Activated CD4-positive, CD25-positive, alpha-beta regulatory T cell (primary cell): ENCODE measurements at places on chromosomes 2 and 18.

DNA sequence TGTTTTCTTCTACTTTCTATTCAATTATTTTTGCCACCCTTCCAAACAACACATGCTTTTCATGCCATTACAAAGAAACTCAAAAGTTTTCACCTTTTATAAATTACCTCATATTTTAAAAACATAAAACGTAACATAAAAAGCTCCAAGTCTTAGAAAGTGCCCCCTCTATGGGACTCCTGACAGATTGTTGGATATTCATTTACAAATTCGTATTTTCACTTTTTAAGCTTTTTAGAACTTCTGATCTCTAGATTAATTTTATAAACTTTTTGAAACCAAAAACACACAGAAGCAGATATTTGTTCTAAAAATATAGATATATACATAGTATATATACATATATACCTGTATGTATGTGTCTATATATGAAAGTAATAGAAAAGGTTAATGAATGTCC, 1.5 kb downstream of the COL5A2 start:
- DNase-seq, result no peak

- no peak for DNase-seq
These were observed 29.4 kb upstream of the NOTO start for GRCh38 chr2:73172963-73173362.

DNA sequence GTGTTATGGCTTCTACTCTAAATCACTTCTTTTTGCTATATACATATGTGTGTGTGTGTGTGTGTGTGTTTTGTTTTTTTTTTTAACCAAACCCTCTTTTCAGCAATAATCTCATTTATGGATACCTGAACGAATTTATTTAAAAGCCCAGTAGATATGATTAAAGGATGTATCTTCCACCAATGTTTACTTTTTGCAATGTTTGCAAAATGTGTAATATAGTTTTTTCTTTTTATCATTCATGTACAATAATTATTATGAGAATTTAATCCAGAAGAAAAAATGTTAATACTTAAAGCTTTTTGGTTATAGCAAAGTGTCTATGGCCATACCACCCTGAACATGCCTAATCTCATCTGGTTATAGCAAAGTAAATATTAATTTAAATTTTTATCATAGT, 1.6 kb upstream of the CNDP2 start:
- no peak for DNase-seq

DNA sequence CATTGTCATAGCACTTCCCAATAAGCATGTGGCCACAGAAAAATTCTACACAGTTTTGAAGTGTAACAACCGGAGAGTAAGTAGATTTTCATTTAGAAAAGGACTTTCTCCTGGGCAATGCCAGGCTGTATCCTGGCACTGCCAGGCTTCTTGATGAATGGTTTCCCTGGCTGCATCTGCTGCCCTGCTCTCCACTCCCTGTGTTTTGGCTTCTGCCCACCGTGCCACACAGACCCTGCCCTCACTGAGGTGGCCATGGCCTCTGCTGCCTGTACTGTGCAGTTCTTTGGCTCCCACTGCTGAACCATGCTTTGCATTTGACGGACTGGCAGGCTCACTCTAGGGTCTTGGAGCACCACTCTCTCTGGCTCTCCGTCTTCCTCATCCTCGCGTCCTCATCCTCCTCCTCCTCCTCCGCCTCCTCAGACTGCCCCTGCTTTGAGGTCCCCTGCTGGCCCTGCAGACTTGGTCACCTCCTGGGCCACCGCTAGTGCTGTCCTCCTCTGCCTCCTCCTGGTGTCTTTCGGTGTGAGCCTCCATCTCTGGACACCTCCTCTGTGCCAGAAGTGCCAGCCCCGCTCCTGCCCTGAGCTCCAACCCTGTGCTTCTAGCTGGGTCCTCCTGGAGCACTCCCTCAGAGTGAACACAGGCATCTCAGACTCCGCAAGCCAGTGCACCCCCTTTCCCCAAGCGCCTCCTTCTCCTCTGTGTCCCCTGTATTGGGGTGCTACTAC, 45.9 kb upstream of the CNGA3 start:
- no peak for DNase-seq

DNA sequence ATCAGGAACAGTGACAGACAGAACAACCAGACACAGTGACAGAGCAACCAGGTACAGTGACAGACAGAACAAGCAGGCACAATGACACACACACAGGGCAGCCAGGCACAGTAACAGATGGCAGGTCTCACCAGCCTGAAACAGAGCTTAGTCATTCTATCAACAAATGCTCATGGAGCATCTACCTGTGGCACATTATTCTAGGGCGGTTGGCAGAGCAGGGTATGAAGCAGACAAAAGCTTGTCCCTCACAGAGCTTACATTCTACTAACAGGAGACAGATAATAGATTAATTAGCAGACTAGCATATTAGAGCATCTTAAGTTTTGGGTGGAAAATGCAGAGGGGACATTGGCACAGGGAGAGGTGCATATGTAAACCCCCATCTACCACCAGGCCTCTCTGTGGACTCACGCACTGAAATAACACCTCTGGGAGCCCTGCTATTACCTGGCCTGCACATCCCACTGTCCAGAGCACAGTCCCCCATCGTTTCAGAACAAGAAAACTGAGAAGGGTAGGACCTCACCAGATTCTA, 64.1 kb upstream of the RAB6C start:
- DNase-seq, result no peak

GRCh38 chr2:24123922-24124580, 782 bp downstream of the FAM228B start:
- DNase-seq, result no peak

DNA sequence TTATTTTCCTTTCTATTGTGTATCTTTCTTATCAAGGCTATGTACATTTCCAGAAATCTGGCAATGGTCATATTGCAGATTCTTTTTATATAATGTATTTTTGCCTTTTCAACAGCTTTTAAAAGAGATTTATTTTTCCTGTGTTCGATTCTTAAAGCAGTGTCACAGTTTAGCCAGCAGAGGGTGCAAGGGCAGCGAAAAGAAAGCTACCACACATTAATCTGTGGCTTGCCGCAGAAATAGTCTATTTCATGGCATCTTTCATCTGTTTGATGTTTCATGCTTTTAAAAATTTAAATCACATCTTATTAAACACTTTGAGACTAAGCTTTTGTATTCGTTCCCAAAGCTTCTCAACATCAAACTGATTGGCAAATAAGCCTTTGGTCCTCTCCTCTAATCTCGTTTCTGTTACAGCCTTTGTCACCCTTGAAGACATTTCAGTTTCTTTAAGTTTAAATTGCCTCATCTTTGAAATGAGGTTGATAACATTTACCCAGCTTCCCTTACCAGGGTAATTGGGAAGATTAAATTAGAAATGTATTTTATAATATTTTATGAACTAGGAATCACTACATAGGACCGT, 73.3 kb downstream of the PIK3C3 start:
- DNase-seq, result no peak

DNA sequence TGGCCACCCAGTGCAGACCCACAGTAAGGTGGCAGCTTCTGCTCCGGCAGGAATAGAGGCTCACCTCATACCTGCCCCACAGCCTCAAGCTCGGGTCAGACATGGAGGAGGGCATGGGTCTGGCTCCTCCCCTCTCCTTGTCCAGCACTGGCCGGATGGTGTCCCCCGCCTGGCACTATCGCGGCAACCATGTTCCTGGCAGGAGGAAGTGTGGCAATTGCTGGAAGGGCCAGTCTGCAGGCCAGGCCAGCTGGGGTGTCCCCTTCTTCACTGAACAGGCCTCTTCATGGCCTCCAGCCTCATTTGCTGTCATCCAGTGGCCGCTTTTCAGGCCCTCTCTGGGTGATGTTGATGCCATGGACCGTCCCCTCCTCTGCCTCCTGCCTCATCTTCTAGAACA, 41.4 kb upstream of the SMAD7 start:
- DNase-seq, result no peak

DNA sequence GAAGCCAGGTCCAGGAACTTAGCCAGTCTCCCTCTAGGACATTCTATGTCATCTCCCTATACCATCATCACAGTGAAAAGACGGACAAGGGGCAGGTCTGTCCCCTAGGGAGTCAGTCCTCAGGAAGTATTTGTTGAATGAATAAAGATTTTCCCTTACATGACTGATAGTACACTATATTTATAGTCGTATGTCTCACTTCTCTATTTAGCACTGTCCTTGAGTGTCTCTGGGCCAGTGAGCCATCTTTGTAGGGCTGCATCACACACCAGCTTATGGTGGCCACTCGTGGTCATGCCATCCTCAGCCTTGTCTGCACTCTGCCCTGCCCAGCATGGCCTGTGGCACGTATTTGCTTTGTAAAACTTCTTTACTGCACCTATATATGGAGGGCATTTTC, 25.8 kb downstream of the PTPN18 start:
- DNase-seq, result no peak

- DNase-seq, result no peak
These were observed 108.9 kb upstream of the DAPL1 start for GRCh38 chr2:158686210-158686691.

DNA sequence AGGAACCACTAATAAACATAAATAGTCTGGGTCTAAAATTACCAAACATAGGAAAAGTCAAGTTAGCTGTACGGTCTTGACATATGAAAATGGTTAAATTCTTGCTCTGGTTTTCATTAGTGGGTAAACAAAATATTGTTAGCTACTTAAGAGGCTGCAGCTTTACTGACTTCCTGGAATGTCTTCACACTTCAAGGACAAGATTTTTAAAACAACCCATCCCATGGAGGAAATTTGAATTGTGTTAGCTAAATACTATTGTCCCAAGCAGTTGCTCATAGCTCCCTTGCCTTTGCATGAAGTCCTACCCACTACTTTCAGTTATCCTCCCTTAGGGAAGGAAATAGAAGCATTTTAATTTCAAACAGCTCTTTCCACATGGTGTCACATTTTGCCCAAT, 128.5 kb downstream of the EPHA4 start:
- no peak for DNase-seq

GRCh38 chr2:197996583-197996982, 192.2 kb downstream of the PLCL1 start:
- no peak for DNase-seq

DNA sequence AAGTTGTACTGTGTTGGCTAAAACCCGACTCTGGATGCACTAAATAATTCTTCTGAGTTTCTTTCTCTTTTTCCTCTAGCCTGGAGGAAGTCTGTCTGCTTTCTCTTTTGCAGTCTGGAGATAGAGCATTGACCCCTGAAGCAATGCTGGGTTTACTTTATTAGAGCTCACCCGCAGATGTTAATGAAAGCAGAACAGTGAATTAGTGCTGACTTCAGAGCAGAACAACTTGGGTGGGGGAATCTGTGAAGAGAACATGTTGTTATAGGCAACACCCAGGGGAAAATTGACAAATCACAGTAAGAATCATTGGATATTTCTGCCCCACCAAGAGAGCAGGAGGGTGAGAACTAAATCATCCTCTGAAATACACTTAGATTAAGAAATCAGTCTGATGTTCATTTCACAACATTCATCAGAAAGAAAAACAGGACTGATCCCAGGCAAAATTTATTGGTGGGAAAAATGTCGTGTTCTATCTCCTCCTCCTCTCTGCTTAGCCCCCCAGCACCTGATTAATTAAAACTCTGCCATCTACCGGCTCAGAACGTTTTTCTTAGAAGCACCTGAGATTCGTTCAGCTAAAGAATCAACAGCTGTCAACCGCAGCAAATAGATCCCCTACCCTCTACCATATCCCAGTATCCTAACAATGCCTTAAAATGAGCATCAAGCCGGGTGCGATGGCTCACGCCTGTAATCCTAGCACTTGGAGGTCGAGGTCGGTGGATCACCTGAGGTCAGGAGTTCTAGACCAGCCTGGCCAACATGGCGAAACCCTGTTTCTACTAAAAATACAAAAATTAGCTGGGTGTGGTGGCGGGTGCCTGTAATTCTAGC, 165.1 kb downstream of the FMNL2 start:
- DNase-seq, result no peak

DNA sequence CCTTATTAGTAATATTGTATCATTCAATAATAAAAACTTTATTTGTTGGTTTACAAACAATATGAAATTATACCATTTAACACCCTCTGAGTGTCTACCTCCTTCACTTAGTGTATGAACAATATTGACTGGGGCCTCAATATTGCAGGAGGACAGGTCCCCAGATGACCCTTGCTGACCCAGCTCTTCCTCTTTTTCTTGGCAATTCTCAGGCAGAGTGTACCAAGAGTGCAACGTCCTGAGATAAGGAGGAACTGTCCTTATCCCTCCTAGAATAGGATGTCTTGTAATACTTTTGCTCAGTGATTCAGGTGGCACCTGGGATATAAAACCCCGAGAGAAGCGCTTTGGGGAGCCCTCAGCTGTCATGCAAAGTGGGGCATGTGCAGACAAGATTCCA, 76.8 kb downstream of the PLA2R1 start:
- DNase-seq, result no peak

DNA sequence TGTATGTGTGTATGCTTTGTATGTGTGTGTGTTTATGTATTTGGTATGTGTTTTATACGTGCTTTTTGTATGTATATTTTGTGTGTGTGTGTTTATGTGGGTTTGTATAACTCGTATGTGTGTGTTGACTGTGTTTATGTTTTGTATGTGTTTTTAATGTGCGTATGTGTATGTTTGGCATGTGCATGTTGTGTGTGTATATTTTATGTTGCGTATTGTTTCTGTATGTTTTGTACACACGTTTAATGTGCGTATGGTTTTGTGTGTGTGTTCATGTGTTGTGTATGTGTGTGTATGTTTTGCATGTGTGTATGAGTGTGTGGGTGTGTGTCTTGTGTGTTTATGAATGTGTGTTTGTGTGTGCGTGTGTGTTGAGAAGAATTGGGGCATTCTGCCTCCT, 55.2 kb upstream of the NCK2 start:
- DNase-seq, result no peak

GRCh38 chr2:17052001-17052400, 386.4 kb upstream of the CYRIA start:
- no peak for DNase-seq

- no peak for DNase-seq
These were observed 324.1 kb upstream of the TCF4 start for GRCh38 chr18:55912071-55912470.

GRCh38 chr2:169091256-169091655, 21.9 kb downstream of the DHRS9 start:
- DNase-seq, result no peak
